PC-9 (cell line): ENCODE measurements at places on chromosomes 1 and 21. TPM values are rescaled to one million over a fixed set of nuclear protein-coding genes. Genes with fewer than 3 reads are reported as not detected.

TNFRSF25 gene
- total RNA-seq = 12.3 and 21.1 TPM in 2 replicates

BMP8B gene
- total RNA-seq = 2.4 TPM in 2 replicates

TEX35 gene
- total RNA-seq = not detected in 2 replicates

DNA sequence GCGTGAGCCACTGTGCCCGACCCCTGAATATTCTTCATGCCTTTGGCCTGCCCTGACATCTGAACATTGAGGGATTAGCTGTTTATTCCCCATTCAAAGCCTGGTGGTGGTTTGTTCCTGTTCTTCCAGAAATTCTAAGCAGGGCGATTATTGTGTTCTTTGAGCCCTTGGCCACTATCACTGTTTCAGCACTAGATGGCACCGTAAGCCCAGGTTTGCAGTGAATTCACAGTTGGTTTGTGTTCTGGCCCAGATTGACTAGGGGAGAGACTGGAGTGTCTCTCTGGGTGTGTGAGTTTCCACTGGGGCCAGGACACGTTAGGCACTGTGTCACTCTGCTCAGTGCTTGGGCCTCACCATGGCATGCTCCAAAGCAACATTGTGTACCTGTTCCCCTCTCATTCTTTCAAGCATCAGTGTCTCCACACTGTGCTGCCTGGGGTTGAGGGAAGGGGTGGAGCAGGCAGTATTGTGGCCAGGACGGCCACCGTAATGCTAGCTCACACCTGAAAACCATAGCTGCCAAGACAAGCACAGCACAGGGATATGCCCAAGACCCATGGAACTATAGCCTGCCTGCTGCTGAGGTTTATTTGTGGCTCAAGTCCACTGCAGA, 52.7 kb downstream of the PKN2 start:
- no peak for DNase-seq

NT5C1A gene
- total RNA-seq = not detected in 2 replicates

DNA sequence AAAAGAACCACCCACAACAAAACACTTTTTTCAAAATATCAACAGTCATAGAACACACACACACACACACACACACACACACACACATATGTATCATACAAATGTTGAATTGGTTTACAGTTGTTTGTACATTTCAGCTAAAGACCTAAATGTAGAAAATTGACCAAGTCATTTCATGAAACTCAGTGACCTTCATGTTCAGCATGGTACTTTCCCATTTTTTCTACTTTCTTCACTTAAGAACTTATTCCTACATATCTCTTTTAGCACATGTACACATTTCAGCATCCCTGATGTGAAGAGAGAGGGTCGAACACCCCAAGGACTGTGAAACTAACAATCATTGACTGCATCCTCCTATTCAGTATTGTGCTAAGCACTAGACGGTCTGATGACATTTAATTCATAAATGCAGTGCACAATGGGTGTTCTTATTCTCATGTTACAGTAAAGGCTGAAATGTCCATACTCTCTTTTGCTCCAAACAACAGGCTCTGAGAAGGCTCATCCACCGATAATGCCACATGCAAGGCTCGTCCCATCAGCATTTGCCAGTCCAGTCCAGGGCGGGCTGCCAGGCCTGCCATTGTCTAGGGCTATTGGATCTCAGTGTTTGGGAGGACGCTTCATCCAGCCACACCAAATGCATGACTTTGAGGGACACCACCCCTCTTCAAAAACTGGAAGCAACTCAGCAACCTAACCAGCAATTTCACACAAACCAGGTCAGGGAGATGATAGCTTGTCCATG, 150.1 kb upstream of the RUNX1 start:
- no peak for DNase-seq

DNA sequence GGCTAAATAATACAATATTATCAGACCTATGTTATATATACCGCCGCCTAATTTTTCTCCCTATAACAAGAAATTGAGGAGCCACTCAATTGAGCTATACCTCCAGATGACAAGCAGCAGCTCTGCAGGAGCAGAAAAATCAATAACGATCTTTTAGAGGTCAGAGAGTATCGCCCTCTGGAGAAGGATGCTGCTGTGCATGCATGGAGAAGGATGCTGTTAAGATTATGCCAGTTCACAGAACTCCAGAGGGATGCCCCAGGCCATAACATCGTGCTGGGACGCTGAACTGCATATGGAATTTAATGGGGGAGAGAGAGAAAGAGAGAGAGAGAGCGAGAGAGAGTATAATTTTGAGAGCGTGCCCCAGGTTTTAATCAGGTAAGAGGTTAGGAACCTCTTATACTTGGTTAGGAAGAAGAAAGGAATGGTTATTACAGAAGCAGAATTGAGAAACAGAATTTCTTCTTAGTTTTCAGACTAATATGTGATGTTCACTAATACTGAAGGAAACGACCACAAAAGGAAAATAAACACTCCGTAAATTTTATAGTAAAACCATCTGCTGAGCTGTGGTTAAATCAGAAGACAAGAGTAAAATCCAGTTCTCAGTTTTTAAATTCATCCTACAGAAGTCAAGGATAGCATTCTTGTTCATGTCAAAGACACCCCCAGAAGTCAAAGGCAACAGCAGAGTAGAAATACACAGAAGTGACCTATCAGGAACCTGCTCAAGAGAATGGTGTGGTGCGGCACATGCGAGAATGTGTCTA, 111.1 kb downstream of the SMYD2 start:
- DNase-seq = no peak

DNA sequence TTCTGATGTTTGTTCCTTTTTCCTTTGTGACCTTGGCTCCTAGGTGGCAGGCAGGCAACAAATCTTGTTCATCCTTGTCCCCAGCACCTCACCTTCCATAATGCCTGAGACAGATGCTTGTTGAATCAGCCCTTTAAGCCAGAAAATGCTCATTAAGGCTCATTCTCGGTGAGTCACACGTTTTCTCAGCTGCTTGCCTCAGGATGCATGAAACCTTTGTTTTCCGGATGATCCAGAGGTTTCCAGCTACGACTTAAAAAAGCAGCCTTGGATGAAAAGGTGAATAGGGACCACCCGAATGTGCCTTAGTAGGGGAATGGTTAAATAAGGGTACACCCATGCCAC, 4.6 kb upstream of the ATP13A2 start:
- DNase-seq = no peak

DNA sequence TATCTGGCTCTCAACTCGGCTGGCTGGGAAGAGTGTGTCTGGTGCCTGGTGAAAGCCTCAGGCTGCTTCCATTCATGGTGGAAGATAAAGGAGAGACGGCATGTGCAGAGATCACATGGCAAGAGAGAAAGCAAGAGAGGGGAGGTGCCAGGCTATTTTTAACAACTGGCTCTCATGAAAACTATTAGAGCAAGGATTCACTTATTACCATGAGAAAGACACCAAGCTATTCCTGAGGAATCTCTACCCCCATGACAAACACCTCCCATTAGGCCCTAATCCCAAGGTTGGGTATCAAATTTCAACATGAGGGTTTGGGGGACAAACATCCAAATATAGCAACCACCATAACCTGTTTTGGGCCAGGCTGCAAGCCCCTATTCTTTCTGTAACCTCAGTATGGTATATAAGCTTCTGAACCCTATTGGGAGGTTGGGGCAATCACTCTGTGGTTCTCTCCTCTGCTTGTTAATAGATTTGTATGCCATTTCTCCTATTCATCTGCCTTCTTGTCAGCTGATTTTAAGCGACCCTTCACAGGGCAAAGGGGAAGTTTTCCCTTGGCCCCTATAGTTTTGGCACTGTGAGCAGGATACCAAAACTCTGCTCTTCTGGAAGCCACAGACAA, 179.0 kb upstream of the TNR start:
- DNase-seq = no peak

- no peak for DNase-seq
These were observed 76.8 kb upstream of the DNAJC6 start for GRCh38 chr1:65232461-65232990.

DNA sequence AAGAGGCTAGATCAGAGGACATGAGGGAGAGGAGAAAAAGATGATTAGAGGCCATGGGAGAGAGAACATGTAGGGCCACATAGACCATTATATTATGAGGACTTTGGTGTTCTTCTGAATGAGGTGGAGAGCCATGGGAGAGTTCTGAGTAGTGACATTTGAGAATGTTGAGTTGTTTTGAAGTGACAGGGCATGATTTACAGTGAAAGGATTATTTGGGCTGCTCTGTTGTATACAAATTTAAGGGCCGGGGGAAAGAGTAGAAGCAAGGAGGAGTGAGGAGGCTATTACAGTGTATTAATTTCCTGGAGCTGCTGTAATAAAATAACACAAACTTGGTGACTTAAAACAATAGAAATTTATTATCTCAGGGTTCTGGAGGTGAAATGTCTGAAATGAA, 102.5 kb upstream of the RGS4 start:
- DNase-seq = no peak
